ENCODE measurements at places on chromosomes 6 and 20. TPM values are rescaled to one million over a fixed set of nuclear protein-coding genes. Genes with fewer than 3 reads are reported as not detected.

Gene DEFB132
- polyA plus RNA-seq, result not detected

Gene C6orf141
- polyA plus RNA-seq, result not detected

Gene SERPINB1
- polyA plus RNA-seq, result 9.4 TPM

Gene KCNK16
- not detected for polyA plus RNA-seq

Gene ARG1
- polyA plus RNA-seq, result not detected

Gene ANKRD6
- 2.6 TPM for polyA plus RNA-seq

Gene FABP7
- not detected for polyA plus RNA-seq

Gene NKAIN2
- polyA plus RNA-seq, result not detected

Gene KCNG1
- 13.8 TPM for polyA plus RNA-seq

Gene TLDC2
- polyA plus RNA-seq, result 0.08 TPM

Gene C20orf144
- 0.12 TPM for polyA plus RNA-seq

- DNase-seq, result no peak
These were observed 10.6 kb upstream of the SASH1 start for GRCh38 chr6:148332088-148332487.

- DNase-seq, result peak; percentile 86
These were observed 53.6 kb upstream of the BHLHE23 start for GRCh38 chr20:63060057-63060991.

DNA sequence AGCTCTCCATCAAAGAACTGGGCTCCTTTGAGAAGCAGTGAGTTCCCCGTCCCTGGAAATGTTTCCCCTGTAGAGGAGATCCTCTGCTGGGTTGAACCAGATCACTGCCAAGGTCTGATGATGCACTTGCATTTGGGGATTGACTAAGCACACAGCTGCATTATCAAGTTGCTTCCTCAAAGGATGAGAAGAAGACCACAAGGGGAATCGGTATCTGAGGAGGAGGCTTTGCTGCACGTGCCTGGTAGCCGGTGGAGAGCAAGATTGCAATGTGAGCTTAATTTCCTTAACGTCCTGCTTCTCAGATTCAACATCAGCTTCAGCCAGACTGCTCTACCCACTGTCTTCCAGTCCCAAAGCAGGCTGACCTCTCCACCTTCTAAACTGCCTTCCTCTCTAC is 128.8 kb upstream of the STMND1 start:
- DNase-seq, result no peak

DNA sequence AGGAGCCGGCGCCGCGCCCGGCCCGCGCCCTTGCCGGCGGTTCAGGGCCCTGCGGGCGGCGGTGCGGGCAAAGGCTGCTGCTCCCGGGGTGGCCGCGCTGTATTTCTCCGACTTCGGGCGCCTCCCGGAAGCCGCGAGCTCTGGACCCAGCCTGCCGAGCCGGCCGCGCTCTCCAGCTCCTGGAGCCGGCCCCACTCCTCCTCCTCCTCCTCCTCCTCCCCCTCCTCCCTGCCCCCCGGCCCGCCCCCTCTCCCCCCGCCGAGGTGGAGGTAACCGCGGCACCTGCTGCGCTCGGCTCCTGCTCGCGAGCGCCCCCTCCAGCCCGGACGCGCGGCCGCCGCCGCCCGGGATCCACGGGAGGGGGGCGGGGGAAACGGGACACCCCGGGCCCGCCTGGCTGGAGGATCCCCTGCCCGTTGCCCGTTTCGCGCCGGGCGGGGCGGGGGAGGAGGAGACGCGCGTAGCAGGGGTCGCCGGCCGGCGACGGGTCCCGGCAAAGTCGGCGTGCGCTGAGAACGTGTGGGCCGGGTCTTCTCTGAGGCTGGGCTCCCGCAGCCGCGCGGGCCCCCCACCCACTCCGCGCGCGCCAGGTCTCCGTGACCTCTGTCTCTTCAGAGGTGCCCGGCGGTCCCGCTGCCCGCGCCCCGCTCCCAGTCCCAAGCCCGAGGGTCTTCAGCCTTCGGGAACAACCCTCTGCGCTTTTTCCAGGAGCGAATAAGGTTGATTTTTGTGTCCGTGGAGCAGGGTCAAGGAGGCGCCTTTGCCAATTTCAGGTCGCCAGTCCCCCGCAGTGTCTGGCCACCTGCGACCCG is at the start of gene SLC22A23:
Gene SLC22A23, minus strand, starts transcription at position 153 of the 812 bp plus-strand sequence. CDS start 491 bp downstream, outside the sequence.
- DNase-seq, result peak; percentile 93

GRCh38 chr6:11201772-11202512 is 30.5 kb downstream of the NEDD9 start:
- DNase-seq, result no peak

DNA sequence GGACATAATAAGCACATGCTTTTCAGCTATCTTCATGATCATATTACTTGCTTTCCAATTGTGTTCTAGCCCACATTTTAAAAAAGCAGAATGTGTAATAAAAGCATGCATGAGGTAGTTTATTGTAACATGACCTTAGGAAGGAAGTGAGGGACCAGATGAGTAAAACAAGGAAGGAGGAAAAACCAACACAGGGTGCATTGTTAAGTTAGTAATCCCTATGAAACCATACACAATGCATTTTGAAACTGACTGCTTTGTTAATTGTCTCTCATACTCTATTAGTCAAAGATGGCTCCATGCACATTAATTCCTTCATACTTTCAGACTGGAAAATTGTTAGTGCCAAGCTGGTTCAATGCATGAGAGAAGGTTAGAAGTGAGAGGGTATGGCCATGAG is 37.7 kb upstream of the CENPW start:
- DNase-seq, result no peak

- DNase-seq, result no peak
These were observed 12.4 kb upstream of the GRIK2 start for GRCh38 chr6:101380897-101381630.

GRCh38 chr6:111850295-111850937 is 22.8 kb downstream of the FYN start:
- DNase-seq, result no peak

- no peak for DNase-seq
These were observed 174.4 kb downstream of the OGFRL1 start for GRCh38 chr6:71463061-71463460.

GRCh38 chr20:16028923-16029322 is 544.3 kb downstream of the KIF16B start:
- no peak for DNase-seq

DNA sequence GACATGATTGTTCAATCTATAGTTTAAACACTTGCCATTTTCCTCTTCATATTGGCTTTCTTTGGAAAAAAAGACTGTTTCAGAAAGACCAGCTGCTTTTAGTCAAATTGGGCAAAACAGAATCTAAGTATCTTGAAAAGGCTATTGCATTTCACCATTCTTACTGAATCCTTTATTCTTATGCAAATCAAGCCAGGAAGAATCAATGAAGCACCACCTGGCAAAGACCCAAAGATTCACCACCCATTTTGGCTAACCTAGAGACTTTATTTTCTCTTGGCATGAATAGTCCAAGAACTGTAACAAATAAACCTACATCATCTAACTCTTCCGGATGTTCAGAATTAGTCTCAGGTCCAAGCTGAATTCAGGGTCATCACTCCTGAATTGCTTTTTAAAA is 71.3 kb upstream of the EYA4 start:
- no peak for DNase-seq

- DNase-seq, result no peak
These were observed 20.7 kb downstream of the NKX2-4 start for GRCh38 chr20:21376626-21377025.

- DNase-seq, result peak; percentile 71
These were observed 21.5 kb upstream of the AAR2 start for GRCh38 chr20:36214684-36215256.

DNA sequence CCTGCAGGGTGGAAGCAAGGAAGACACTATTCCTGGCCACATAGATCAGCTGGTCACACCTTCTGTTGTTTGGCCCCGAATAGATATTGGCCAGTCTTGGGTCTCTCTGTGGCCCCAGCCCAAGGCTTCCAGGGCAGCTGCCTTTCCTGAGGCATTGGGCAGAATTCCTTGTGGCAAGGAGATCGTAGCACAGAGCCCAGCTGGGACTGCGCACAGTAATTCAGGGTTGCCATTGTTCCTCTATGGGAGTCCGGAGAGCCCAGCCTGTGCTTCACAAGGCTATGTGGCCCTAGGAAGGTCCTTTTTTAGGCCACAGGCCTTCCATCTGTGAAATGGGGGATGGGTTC is 6.9 kb downstream of the SGK2 start:
- no peak for DNase-seq

- DNase-seq, result no peak
These were observed 18.7 kb downstream of the GLO1 start for GRCh38 chr6:38684237-38684636.

DNA sequence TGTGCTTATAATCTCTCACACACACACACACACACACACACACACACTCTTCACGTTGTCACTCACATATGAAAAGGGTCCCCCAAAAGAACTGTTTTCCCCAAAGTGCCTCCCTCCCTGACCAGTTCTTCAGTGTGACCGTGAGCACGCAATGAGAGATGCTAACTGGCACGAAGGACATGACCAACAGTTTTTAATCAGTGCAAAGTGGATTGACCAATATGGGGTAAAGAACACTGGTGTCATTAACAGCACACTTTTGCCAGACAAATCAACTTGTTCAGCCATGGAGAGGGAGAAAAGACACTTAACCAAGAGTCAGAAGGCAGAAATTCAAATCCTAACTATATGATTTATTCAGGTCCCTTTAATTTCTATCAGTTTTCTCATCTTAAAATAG is 15.0 kb downstream of the EXOC2 start:
- no peak for DNase-seq

DNA sequence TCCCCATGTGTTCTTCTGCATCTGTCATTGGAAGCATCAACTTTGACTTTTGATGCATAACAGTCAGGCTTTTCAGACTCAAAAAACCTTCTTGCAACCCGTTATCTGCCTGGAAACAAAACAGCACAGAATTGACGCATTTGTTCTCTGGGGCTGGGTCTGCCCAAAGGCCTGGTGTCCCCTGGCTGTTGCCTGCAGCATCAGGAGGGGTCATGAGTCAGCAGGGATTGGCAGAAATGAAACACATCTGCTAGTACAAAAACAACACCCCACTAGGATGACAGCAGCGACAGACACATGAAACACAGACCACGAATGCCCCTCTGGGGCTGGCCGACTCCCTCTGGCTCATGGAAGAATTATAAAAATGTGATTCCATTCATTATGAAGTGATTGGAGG is 157.6 kb upstream of the INSM1 start:
- DNase-seq, result peak; percentile 44

- DNase-seq, result peak; percentile 24
These were observed 109.3 kb upstream of the FAM83B start for GRCh38 chr6:54737247-54737646.

- DNase-seq, result peak; percentile 55
These were observed 40.6 kb downstream of the ISM1 start for GRCh38 chr20:13261460-13262301.

DNA sequence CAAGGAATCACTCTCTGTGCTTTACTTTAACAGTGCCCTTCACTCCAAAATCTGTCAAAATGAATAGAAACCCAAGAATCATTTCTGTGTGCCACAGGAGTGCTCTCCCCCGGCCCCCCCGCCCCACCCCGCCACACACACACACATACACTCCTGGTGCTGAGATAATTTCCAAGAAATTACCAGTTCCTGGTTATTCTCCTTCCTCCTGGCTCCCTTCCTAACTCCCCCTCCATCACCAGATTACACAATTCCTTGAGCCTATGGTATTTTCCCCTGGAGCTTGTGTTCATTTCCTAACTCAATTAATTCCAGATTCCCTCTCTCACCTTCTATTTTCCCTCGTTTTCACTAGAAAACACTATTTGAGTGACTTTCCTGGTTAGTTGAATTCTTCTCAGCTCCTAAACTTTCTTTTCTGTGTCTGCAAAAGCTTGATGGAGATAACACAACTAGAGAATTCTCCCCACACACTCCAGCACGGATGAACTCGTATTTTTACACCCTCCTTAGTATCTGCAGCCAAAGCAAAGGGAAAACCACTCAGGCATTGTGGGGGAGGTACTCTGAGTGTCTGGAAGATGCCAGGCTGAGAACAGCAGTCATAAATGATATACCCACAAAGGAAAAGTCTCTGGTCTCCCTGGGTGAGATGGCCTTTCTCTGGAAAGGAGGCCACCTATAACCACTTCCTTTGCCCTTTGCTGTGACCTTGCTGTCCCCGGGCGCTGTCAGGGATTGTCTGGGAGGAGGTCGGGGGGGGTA is 1.9 kb upstream of the SLC24A3 start:
- DNase-seq, result no peak

DNA sequence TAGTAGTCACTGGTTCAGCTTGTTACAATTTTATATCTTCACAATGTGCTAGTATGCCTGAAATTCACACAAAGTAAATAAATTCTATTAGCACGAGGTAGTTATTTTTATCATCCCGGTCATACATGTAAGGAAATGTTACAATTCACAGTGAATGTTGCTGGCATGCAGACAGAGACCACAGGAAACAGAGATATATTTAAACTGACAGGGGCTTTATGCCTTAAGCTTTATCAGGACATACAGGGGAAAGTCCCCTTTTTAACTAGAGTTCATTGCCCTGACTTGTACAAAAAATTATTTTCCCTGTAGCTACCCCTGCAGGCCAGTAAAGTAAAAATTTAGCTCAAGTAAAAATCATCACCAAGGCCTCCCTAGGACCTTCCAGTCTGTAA is 712.0 kb upstream of the NRSN1 start:
- peak; percentile 26 for DNase-seq

GRCh38 chr6:8139451-8139850 is 37.1 kb upstream of the EEF1E1 start:
- no peak for DNase-seq

DNA sequence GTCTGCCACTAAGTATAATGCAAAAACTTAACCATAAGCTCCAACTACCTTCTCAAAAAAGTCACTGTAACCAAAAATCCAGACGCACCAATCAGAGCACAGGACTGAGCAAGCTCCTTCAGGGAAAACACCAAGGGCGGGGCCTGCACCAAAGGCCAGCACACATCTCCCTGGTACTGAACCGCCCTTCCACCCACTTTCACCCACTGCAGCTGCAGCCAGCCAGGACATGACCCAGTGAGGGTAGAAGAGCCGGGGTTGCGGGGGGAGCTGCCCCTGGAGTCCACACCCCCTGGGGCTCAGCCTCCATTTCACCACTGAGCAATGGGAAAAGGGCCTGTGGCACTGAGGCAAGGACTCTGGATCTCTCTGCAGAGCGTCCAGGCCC is 54.3 kb downstream of the TAF4 start:
- no peak for DNase-seq

DNA sequence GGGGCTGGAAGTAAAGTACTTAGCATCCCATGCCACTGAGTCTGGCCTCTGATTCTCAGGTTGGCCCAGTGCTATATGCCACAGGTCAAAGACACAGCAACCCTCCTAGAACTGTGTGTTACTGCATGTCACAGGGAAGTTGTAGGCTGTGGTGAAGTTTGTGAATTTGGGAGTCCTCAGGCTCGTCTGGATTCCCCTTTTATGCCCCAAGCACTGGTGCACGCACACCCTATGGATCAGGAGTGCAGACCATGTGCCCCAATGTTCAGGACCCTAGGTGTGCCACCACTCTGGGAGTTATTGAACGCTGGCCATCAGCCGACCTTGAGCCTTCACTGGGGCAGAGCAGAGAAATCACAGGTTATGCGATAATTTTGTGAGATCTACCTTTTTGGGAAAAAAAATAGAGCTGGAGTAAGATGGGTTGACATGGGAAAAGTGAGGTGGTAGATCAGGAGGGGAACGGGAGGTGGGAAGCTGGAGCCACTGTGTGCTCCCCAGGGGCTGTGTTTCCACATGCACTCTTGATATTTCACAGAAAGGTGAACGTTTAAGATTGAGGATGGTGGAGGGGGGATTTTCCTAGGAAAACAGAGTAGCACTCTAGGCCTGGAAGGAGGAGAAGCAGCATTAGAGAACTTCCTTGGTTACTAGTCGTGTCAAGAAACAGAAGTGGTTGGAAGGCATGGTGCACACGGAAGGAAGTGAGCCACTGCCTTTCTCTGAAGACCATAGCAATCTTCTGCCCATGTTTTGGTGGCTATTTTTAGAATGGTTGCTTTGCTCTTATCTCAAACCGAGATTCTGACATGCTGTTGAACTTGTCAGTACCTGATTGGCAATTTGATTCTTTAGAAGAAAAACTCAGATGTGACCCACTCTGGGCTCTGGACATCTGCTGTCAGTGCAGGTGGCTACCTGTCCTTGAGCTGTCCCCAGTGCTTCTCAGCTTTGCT is 44.1 kb downstream of the DUSP22 start:
- no peak for DNase-seq

Measured in SK-N-SH (cell line).